Activated CD4-positive, alpha-beta T cell treated with anti-CD3 and anti-CD28 coated beads, Interleukin-2, amount 10 ng/mL, durations not matched to agents 7 days and 5 days (primary cell): ENCODE measurements at places on chromosomes 12 and 14.

GRCh38 chr12:107311682-107312081 is 218.3 kb upstream of the CRY1 start:
- DNase-seq, result no peak

- DNase-seq, result no peak
Observed at GRCh38 chr14:67919259-67920032, 99.9 kb downstream of the RAD51B start.

DNA sequence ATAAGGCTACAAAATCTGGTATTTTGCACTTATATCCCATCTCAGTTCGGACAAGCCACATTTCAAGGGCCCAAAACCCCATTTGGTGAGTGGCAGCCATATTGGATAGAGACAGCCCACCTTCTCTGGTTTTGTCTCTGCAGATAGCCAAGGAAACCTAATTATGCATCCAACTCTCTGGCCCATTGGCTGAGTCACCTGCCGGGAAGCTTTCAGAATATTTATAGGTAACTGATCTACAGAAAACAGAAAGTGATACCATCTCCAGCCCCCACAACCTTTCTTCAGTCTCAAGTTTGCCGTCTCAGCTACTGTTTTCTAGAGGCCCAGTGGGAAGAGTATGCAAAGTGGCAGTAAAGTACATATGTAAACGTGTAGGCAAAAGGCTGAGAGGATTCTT is 33.7 kb upstream of the PPP1CC start:
- DNase-seq, result peak; percentile 48

DNA sequence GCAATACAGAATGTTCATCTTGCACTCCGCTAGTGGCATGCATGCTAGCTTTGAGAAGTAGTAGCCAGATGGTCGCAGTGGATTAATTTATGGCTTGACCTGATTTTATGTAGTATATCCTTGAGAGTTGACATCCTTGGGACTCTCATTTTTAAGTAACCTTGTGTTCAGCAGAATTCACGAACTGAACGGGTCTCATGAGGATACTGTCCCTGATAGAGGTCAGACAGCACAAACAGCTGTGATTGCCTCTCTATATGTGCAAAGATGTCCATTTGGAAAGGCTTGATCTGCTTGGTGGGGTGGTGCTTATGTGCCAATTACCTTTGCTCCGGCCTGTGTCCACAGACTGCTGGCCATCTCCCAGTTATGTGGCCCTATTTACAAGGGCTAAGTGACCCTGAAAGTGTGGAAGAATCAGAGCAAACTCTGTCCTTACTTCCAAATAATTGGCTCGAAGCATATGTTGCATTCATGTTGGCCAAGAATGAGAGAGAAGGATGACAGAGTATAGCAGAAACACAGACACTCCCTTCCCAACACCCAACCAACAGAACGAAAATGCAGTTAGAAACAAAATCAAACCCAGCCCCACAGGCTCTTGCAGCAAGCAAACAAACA is 167.1 kb downstream of the CRADD start:
- DNase-seq, result no peak

DNA sequence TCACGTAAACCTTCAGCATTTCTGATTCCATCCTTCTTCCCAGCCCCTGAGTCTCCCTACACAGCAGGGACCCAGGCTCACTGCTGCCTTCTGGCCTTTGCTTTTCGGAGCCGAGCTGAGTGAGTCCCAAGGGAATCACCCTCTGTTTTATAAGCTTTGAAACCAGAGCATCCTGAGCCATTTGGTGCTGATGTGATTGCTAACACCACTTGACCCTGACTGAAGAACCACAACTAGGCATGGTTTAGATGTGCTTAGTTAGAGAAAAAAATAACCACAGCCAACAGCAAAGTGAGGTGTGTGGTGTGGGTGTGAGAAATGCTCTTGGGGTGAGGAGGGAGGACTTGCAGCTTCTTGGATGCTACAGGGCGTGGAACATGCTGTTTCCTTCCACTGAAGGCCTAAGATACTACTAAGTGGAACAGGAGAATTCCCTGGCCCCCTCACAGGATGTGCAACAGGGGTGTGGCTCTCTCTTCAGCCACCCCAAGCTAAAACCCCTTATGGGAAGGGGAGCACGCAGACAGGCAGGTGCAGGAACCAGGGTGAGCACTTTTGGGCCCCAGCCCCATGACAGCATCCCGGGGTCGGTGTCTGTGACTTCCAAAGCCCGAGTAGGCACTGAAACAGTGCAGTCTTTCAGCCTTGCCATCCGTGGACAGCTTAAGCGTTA is at the start of gene TC2N:
Gene TC2N (minus strand): TSS at position 221 of the 673 bp plus-strand sequence. CDS start 53,767 bp downstream, outside the sequence.
- peak; percentile 78 for DNase-seq

- no peak for DNase-seq
Observed at GRCh38 chr12:48813465-48814261, 4.6 kb upstream of the CACNB3 start.

DNA sequence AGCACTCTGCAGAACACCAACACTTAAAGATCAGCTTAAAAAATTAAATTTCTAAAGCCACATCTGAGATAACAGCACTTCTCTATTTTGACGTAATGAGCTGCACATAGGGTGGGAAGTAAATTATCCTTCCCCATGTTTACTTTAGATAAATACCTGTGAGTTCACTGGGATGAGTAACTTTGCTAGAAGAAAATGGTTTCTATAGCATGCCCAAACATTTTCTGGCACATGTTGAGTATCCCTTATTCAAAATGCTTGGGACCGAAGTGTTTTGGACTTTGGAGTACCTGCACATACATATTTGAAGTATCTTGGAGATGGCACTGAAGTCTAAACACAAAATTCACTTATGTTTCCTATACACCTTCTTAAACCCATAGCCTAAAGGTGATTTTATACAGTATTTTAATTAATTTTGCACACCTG is 6.6 kb downstream of the SLC38A2 start:
- no peak for DNase-seq

DNA sequence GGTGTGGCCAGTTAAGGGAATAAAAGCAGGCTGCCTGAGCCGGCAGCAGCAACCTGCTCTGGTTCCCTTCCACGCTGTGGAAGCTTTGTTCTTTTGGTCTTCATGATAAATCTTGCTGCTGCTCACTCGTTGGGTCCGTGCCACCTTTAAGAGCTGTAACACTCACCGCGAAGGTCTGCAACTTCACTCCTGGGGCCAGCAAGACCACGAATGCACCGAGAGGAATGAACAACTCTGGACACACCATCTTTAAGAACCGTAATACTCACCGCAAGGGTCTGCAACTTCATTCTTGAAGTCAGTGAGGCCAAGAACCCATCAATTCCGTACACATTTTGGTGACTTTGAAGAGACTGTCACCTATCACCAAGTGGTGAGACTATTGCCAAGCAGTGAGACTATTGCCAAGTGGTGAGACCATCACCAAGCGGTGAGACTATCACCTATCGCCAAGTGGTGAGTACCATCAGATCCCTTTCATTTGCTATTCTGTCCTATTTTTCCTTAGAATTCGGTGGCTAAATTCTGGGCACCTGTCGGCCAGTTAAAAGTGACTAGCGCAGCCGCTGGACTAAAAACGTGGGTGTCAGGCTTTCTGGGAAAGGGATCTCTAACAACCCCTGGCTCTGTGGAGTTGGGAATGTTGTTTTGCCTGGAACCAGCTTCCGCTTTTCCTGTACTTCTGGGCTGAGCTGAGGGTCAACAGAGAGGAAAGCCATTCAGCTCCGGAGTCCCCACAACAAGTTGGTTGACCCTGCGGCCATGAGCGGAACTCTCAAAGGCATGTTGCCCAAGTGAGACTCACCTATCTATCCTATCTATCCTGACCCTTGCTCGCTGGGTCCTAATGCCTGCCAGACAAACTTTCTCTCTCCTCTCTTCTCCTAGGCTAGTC is at the start of gene DHRS2:
Gene DHRS2 (plus strand): TSS at position 48 of the 895 bp plus-strand sequence. CDS start 2,501 bp downstream, outside the sequence.
- no peak for DNase-seq

DNA sequence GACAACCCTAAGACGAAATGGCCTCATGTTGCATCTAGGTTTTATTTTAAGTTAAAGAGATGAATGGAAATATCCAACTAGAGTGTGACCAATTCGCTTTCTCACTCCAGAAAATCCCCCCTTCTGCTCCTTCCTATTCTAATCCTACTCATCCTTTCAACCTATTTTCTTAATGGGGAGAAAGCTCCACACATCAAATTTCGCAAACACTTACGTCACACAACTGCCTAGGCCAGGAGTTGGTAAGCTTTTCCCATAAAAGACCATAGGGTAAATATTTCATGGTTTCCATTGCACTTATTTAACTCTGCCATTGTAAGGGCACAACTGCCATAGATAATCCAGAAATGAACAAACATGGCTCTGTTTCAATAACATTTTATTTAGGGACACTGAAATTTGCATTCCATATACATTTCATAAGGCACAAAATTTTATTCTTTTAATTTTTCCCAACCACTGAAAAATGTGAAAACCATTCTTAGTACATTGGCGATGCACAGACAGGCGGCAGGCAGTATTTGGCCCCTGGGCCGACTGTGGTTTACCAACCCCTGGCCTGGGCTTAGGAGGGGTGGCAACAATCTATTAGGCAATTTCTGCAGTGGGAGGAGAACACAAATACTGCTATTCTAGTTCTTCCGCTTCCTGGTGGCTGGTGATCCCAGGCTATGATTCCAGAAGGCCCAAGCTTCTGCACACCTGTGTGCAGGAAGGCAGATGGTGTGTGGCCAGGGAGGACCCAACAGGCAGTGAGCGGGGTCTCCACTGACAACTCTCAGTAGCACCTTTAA is 67.2 kb upstream of the FOXN3 start:
- DNase-seq, result no peak

DNA sequence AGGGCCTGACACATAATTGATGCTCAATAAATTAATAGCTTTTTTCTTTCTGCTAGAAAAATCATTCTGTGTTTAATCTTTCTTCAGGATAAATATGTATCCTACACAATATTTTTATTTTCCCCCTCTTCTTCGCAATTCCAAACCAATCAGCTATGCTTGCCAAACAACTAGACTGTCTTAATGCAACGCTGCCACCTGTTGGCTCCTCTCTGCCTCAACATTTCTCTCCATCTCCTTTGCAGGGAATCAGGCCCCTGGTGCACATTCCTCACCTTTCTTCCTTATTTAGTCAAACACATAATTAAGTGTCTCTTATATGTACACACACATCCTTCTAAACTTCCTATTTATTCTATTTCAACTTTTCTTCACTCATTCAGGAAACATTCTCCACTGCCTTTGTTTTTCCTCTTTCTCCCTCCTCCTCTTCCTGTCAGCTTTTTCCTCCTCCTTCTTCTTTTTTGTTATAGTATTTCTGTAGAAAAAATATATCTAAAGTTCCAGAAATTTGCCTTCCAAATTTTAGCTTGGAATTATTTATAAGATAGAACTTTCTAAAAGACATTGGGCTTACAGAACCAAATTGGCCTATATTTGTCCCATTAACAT is 406.0 kb downstream of the PRKD1 start:
- no peak for DNase-seq

DNA sequence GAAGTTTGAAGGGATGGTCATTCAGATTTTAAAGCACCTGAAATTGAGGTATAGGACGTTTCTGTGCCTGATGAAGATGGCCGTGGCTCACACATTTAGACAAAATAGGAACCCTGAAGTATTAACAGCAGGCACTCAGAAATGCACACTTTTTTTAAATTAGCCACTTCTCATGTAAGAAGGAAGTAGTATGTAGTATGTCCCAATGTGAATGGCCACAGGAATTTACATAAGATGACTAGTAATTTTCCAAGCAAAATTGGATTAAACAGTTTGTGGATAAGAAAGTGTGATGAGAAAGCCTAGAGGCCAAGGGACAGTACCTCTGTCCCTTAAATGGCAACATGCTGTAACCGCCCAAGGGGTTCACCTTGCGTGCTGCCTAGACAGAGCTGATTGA is 1.8 kb upstream of the MIS18BP1 start:
- no peak for DNase-seq

GRCh38 chr12:120693848-120694247 is 6.9 kb downstream of the MLEC start:
- DNase-seq, result no peak
